Fibroblast of skin of right quadriceps (primary cell): ENCODE measurements at places on chromosomes 2 and 18.

- DNase-seq: peak; percentile 4
These were observed 253.4 kb downstream of the PIEZO2 start for GRCh38 chr18:10895976-10896375.

GRCh38 chr2:233336541-233336940 lies 17.8 kb upstream of the DGKD start:
- no peak for DNase-seq

DNA sequence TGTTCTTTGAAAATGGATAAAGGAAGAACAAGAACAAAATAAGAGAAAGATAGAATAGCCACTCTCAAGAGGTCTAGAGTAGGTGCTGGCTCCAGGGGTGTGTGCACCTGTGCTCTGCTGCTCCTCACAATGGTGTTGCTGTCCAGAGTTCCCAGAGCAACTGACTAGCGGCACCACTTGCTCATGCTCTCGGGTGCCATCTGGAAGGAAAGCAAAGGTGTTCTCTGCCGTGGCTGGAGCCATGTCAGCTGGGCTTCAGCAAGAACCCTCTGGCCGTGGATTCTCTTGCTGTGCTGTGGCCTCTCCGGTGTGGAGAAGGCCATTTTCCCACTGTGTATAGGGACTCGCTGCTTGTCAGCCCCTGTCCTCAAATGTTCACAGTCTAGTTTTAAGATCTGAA lies 114.6 kb upstream of the TEX51 start:
- DNase-seq: no peak

GRCh38 chr2:233997707-233998106 lies 52.8 kb upstream of the SPP2 start:
- no peak for DNase-seq

- no peak for DNase-seq
These were observed 222.9 kb downstream of the HDAC4 start for GRCh38 chr2:239177908-239178307.

DNA sequence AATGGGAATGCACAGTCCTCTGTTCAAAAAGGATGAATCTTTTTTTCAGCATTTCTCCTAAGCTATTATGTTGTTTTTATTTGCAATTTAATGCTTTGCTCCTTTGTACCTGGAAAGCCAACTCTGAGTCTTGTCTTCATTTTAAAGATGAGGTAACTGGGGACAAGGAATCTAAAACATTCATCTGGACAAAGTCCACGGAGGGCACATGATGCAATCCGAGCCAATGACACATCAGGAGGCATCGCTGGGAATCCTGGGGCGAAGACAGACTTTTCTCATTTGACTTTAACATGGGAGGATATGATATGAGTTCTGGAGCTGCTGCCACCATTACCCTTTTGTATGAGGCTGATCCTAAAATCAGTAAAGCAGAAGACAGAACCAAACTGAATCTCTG lies 116.5 kb upstream of the REG3G start:
- no peak for DNase-seq

DNA sequence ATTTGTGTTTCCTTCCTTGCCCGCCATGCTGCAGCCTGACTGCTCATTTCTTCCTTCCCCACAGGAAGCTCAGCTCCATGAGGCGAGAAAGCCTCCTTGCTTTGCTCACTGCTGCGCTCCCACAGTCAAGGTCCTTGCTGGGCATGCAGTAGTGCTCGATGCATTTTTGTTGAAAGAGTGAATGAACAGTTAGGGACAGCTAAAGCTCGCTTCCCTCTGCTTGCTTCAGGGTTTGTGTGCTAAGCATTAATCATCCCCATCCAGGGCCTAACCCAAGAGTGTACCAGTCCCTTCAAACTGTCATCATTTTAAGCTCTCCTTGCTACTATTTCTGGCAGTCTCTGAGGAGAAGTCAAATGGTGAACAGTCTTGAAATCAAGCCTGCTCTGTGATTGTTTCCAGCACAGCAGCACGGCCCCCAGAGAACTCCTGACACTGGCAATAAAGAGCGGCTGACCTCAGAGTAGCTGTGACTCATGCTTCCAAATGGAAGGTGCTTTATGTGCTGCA lies 171.7 kb upstream of the SOX11 start:
- peak; percentile 70 for DNase-seq

DNA sequence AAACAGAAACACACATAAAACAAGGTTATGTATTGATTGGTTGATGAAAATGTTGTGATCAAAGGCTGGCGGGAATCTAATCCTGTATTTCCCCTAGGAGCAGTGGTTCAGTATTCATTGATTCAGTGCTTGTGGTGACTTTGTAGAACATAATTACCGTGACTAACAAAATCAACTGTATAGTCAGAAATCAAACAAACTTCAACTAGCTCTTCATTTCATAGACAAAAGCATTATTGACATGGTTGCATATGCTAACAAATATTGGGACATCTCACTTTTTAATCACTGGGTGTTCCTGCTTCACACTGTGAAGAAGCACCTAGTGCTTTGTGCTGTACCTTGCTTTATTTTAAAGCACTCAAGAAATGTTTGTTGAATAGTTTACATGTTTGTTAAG lies 41.4 kb downstream of the USP14 start:
- no peak for DNase-seq

GRCh38 chr2:152626911-152627339 lies 90.3 kb downstream of the PRPF40A start:
- DNase-seq: peak; percentile 37

DNA sequence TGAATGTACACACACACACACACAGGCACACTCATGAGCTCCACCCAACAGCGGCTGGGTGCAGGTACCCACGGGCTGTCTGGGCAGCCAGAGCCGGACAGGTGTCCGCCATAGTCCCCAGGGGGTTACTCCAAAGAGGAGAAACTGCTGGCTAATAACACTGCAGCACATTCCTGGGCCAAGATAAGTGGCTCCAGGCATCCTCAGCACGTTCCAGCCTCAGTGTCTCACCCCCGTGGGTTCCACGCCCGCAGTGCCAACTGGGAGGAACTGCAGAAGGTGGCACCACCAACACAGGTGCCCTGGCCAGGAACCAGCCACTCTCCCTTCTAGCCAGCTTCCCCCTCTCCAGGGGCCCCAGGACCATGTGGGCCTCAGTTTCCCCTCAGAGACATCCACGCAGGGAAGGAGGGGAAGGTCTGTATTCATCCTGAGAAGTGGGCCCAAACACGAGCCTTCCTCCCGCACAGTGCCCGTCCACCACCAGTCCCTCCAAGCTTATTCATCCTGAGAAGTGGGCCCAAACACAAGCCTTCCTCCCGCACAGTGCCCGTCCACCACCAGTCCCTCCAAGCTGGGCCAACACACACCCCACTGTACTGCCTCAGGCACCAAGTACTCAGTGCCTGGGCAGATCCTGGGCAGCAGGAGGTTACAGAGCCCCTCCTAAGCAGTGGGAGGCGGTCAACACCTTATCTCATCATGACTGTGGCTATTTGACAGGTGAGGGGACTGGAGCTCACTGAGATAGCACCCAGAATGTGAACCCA lies 47.6 kb downstream of the TNS1 start:
- no peak for DNase-seq
